Fibroblast of skin of scalp (primary cell): ENCODE measurements at places on chromosomes 6 and 20.
A peak's percentile ranks its signal among the peaks of the same experiment; 100 is the strongest.

GRCh38 chr20:58140787-58141425 is 87.5 kb downstream of the ANKRD60 start:
- DNase-seq = no peak

GRCh38 chr6:12636336-12636735 is 80.2 kb upstream of the PHACTR1 start:
- DNase-seq = no peak

DNA sequence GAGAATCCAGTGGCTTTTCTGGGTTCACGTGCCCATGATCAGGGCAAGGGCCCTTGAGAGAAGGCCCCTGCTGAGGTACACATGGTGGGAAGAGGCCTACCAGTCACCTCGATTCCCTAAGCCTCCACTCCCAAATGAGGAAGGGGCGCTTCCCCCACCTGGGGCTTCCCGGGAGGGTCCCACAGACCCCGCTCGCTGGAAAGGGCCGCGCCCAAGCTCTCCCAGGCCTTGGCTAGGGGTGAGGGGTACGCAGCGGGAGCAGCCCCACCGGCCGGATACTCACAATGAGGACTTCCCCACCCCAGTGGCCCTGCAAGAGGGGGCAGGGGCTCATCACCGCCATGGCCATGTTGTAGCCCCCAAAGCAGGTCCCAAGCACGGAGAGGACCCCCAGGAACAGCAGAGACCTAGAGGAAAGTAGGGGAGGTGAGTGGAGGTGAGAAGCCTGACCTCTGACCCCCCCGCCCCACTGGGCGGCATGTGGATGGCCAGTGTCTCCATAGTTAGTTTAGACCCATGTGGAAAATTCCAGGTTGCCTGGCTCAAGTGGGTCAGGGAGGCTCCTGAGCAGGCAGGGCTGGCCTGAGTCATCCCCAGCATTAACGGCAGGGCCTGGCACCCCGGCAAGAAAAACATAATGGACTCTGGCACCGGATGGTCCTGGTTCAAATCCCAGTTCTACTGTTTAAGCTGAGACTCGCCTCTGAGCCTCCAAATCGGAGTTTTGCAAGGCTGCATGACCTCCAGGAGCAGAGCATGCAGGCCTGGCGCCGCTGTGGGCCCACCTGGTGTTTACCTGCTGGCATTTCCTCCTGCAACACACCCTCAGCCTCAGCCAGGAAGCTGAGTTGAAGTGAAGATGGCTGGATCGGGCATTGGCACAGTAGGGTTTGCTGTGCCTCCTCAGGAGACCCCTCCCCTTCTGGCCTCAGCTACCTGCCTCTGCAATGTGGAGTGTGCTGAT is 6.6 kb downstream of the SLC52A3 start:
- DNase-seq = no peak

GRCh38 chr6:77926198-77926751 is 273.4 kb downstream of the MEI4 start:
- no peak for DNase-seq

GRCh38 chr6:124466949-124467348 is 495.3 kb upstream of the RNF217 start:
- no peak for DNase-seq

GRCh38 chr6:22363166-22363713 is 66.4 kb upstream of the PRL start:
- no peak for DNase-seq

- no peak for DNase-seq
Measured at GRCh38 chr20:45873409-45874103, 7.5 kb upstream of the ZSWIM1 start.

- DNase-seq = no peak
Measured at GRCh38 chr6:36141091-36141490, 10.8 kb downstream of the MAPK13 start.

- DNase-seq = peak; percentile 19
Measured at GRCh38 chr6:158158748-158159147, 9.3 kb downstream of the SERAC1 start.

DNA sequence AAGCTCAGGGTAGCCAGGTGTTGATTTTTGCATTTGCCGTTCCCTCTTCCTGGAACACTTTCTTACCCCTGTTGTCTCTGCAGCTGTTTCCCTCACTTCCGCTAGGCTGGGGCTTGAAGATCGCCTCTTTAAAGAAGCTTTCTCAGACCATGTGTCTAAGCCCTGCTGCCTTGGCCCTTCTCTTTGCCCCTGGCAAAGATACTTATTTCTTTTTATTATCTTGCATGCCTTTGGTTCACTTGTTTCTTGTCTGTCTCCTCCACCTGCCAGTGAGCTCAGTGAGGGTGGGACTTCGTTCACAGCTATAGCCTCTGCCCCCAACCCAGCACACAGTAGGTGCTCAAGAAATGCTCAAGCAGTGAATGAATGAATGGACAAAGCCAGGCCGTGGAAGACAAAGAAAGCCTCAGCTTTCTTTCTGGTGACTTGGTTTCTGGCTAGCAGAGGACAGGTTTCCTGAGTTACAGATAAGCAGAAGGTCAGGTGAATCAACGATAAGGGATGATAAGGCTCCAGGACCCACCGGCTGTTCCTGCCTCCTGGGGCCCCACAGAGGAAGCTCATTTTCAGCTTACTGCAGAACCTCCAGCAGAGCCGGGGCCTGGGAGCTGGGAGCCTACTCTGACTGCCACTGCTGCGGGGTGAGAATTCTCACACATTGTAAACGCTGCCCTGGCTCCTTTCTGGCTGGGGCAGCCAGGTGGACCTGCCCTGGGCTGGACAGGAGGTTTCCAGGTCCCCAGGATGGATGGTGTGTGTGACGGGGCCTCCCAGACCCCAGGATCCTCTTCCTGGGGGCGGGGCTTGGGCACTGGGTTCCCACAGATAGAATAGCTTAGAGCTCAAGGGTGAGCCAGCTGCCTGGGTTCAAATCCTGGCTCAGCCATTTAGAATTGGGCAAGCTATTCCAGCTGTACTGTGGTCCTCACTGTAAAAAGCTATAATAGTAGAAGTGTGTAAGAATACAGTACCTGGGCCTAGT is 29.8 kb downstream of the SNAI1 start:
- DNase-seq = no peak

GRCh38 chr6:136524936-136525413 is 25.2 kb downstream of the MAP7 start:
- DNase-seq = no peak

DNA sequence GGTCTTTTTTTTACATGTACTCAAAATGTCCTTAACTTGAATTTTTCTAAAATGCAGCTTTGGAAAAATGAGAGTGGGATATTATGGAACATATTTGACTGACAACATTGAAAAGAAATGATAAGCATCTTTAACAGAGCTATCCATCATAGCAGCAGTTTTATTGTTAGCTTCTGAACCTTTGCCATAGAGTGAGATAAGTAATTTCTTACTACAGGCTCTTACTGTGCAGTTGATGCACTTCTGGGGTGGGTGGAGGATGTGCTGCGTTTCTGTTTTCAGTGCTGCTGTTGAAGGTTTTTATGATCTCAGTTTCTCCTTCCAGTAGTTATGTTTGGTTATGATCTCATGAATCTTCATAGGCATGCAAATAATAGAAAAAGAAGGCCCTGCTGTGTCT is 267.0 kb downstream of the TMEM242 start:
- no peak for DNase-seq

DNA sequence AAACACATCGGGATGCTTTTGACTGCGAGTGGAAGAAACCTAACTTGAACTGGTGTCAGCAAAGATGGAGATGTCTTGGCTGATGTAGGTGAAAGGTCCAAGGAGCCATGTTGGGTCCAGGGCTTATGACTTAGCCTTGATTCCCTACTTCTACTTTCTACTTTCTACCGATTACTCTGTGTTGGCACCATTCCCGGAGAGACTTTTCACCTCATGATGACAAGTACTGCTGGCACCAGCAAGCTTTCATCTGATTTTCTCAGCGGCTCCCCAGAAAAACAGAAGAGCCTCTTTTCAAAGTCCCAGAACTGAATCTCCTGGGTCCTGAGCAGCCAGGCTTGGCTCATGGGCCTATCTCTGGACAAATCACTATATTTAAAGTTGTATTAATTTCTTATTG is 4.9 kb upstream of the EDN3 start:
- no peak for DNase-seq

- DNase-seq = no peak
Measured at GRCh38 chr20:36472637-36473090, 68.7 kb upstream of the MYL9 start.

GRCh38 chr6:15474196-15474595 is 188.6 kb downstream of the DTNBP1 start:
- peak; percentile 80 for DNase-seq

DNA sequence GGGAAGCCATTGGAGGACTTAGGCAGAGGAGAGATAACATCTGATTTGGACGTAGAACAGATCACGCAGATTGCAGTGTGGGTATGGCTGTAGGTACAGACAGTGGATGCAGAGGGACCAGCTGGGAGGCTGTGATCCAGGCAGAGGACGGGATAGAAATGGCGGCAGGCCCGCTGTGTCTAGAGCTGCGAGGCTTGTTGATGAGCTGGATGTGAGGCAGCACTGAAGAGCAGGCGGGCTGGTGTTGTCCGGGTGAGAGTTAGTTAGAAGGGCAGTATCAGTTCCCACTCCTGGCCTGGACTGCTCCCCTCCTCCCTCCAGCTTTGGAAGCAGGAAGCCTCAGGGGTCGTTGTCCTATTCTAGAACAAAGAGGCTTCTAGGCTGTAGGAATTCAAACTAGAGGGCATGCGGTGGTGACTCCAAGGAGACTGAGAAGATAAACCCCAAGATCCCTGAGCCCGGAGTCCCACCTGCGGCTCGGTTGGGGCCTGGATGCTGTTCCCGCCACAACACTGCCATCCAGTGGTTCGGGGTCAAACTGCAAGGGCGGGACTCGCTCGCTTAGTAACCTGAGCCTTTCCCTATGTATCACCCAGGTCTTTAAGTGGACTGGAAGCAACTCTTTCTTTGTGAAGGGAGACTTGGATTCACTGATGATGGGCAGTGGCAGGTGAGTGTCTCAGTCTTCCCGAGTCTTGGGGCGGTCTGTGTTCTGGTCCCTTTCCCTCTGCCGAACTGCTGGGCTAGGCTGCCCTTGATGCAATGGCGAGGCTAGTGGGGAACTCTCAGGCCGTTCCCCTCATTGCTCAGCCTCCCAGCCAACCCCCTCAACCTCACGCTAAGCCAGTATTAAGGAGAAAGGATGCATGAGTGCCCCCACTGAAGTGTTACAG is 11.2 kb downstream of the TLDC2 start:
- peak; percentile 75 for DNase-seq

GRCh38 chr6:156309017-156309416 is 468.2 kb upstream of the ARID1B start:
- no peak for DNase-seq

GRCh38 chr20:25116739-25117458 is 35.0 kb upstream of the VSX1 start:
- no peak for DNase-seq

DNA sequence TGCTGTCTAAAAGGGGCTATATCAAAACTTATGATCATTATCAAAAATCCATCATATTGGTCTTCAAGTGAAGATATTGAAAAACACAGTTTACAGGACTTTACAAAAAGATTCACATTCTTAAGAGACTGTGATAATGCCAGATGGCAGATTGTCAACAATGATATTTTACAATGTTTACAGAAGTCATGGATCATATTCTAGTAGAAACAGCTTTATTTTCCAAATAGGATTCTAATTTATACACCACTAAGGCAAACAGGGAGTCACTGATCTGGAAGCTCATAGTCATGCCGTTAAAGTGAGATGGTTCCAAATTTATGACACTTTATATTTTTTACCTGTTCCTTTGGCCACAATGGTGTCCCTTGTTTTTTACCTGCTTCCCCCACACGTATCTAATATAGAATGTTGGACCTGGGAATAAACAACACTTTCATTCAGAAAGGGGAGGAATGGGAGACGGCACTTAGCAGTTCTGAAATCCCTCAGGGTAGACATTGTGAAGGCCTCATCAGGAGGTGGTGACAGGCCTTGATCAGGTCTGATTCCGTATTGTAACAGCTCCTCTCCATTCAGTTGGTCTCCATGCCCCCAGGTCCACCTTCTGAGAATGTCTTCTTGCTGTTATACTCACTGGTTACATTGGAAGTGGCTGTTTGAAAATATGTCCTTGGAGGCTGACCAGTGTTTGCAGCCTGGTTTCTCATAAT is 228.6 kb downstream of the ADGB start:
- DNase-seq = no peak

DNA sequence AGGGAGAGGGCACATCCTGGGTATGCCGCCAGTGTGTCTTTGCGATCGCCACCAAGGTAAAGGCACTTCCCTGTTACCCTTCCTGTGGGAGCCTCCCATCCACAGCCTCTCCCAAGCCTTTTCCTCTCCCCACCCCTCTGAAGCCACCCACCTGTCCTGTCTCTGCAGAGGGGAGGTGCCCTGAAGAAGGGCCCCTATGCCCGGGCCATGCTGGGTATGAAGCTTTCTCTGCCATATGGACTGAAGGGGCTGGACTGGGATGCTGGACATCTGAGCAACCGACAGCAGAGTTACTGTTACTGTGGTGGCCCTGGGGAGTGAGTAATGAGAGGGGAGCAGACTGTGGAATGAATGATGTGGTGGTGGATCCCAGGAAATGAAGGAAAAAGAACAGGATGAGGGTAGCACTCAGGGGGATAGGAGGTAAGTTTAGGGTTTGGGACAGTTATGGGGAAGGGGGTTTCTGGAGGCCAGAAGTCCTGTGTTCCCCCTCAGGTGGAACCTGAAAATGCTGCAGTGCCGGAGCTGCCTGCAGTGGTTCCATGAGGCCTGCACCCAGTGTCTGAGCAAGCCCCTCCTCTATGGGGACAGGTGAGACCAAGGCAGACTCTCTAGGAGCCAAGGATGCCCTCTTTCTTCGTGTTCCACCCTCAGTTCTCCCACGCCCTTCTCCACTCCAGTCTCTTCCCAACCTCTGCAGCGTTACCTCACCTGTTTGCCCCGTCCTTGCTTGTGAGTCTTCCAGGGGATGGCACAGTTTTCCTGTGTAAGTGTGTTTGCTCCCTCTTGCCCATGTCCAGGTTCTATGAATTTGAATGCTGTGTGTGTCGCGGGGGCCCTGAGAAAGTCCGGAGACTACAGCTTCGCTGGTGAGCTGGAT is 2.7 kb downstream of the PHF1 start:
- DNase-seq = no peak

GRCh38 chr6:89237158-89237557 is 20.0 kb upstream of the GABRR1 start:
- no peak for DNase-seq
